ENCODE measurements at places on chromosomes 12 and 14.

DNA sequence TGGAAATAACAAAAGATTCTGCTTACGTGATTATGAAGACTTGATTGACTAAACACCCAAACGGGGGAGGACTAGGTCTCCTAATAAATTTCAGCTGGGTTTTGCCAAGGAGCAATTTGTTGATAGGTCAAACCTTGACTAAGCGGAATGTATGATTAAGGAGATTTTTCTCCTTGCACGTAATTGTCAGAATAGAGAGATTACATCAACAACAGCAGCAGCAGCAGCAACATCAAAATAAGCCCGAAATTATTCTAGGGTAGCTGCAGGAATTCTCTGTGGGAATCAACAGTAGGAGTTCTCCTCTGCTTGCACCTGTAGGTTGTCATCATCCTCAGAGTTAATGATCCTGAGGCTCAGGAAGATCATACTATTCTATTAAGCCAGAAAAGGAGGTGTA, 10.2 kb downstream of the ELK3 start:
- DNase-seq, result no peak

DNA sequence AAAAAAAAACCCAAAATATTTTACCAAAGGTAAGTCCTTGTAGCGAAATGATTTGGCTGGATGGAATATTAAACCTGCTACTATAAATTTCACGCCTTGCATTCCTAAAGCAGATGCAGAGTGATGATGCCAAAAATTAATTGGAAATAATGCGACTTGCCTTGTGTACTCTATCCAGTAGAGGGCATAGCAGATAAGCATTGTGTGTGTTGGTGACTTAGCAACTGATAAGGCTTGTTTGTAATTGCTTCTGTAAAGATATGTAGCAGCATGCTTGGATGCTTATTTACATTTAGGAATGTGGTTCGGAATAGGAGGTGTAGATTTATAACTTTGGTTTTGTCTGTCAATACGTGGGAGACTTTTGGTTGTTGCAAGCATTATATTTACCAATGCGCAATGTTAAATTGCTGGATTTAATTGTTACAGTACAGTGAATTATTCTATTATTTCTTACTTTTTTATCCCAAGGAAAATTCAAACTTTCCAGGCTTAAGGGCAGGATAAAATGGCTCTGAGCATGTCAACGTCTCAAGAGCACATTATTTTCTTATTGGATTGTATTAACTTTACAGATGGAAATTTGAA, 80.5 kb downstream of the TMEM260 start:
- peak; percentile 41 for DNase-seq

DNA sequence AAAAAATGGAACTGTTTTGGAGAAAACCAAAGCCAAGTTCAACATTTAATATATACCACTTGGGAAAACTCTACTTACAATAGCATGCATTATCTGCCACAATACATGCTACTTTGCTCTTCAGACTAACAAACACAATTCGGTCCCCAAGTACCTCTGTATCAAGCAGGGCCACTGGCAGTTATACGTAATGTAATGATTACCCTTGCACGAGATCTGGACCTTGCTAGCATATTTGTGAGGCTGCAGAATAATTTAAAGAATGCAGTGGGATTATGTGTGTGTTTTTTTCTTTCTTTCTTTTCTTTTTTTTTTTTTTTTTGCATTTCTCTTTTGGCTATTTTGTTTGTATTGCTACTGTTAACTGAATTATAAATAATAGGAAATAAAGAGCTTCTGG, 22.8 kb upstream of the PYGL start:
- no peak for DNase-seq

- no peak for DNase-seq
Observed at GRCh38 chr14:59301354-59301753, 112.9 kb downstream of the DAAM1 start.

GRCh38 chr14:101022121-101022520, 118.6 kb upstream of the RTL1 start:
- DNase-seq, result no peak

DNA sequence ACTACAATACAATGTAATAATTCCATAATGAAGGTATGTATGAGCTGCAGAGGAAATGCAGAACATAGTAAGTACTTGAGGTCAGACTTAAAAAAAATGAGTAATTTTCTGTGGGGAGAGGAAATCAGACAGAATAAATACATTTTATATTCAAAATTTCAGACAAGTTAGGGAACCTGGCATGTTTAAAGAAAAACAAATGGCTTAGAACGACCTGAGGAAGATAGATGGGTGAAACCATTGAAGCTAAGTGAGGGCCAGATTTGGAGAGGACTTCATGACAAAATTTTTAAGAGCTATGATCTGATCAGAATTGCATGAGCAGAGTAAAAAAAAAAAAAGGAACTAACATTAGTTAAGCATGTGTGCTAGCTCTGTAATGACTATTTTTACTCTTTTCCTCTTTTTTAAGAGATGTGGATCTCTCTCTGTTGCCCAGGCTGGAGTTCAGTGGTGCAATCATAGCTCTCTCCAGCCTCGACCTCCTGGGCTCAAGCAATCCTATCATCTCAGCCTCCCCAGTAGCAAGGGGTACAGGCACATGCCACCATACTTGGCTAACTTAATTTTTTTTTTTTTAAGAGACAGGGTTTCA, 157.6 kb upstream of the PDE3A start:
- no peak for DNase-seq

DNA sequence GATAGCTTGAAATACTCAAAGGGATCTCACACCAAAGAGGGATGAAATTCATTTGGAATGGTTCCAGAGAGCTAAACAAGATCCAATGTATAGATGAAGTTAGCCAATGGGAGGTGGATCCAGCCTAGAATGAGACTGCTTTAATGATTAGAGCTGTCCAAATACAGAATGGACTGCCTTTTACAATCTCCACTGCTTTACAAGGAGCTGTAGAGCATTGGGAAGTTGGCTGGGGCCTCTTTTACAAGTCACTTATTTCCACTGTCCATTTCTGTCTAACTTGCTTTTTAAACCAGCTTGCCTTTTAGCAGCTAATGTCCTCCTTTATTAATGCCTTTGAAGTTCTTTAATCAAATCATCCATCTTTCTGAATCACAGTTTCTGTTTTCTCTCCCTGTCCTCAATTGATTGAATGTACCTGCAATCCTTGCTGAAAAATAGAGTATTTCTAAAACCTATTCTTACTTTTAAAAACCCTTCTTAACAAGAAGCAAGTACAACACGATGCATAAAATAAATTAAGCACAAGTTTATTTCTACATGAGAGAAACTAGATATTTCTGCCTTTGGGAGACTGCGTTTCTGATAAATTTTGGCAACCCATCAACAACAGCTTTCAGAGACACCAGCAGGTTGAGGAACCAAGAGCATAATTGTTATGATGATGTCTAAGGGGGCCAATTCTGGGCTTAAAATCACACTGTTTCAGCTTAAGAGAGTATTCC, 3.4 kb upstream of the ATP2A2 start:
- DNase-seq, result no peak

- DNase-seq, result no peak
Observed at GRCh38 chr12:6863033-6863432, 4.3 kb upstream of the TPI1 start.

- DNase-seq, result no peak
Observed at GRCh38 chr14:70881549-70882177, 25.6 kb upstream of the PCNX1 start.

- DNase-seq, result no peak
Observed at GRCh38 chr14:94052662-94053061, 26.5 kb downstream of the OTUB2 start.

DNA sequence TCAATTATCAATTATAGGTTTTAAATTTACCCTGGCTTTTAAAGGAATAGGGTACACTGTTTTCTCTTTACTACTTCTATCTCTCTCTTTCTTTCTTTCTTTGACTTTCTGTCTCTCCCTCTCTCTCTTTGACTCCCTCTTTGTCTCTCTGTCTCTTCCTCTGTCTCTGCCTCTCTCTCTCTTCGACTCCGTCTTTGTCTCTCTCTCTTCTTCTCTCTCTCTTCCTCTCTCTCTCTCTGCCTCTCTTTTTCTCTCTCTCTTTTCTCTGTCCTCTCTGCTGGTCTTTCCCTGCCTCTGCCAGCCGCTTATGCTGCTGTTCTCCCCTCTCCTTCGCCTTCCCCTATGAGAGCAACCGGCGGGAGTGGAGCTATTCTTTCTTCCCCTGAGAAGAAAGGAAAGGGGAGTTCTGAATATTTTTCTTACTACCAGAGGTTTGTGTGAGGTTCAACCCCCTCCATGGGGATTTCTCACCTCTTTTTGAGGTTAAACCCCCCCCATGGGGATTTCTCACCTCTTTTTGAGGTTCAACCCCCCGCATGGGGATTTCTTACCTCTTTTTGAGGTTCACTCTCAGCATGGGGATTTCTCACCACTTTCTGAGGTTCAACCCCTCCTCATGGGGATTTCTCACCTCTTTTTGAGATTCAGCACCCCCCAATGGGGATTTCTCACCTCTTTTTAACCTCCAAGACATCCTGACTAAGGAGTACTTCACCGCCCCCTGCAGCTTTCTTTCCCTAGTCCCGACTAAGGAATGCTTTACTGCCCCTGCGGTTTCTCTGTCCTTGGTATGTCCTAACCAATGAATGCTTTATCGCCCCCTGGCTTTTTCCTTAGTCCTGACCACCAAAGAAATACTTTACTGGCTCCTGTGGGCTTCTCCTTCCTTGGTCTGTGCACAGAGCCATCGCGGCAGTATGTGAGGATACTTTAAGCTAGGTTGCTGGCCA, 27.4 kb upstream of the DDHD1 start:
- no peak for DNase-seq

Data from large intestine (tissue), 12 donors.